ENCODE measurements at places on chromosomes 12 and 14. TPM values are rescaled to one million over a fixed set of nuclear protein-coding genes. Genes with fewer than 3 reads are reported as not detected.

PPP1R1A gene
- total RNA-seq = not detected

GRCh38 chr12:130968611-130969010 lies 14.9 kb downstream of the ADGRD1 start:
- no peak for DNase-seq

DNA sequence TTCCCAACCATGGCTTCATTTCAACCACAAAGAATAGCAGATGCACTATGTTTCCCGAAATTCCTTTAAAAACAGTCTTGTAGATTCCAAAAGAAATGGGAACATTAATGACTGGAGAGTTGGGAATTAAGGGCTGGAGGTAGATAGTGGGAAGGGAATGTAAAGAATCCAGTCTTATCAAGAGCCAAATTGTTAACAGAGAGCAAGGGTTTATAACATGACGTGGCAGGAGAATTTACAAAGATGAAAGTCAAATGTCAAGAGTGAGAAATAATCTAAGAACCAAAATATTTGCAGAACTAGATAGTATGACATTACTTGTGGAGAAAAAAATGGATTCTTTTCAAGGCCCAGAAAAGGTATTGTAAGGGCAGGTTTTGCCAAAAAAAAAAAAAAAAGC lies 200.9 kb downstream of the GRIN2B start:
- DNase-seq = no peak

ZFHX2 gene
- 0.05 TPM for total RNA-seq

ETFRF1 gene
- 49.3 TPM for total RNA-seq

ASCL1 gene
- not detected for total RNA-seq

DNA sequence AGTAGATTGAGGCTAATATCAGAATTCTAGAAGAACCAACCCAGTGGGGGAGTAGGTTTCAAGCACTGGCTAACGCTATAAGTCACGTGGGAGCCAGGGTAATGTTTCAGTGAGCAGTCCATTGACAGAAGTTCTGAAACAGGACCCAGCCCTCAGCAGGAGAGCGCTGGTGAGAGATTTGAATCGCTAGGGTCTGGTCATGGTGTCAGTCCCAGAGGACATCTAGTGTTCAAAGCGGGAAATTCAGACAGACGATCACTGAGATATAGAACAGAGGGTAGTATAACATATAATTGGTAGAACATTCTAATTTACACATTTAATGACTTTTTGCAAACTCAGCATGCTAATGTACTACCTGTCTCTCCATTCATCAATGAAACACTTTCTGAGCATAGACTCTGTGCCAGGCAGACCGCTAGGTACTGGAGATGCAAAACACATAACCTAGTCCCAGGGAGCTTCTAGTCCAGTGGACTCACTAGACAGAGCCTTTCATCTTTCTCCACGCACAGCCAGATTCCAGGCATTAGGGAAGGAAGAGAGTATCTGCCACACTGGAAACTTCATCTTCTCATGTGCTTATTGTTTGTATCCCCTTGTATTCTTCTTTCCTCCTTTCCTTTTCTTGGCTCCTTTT lies 35.4 kb upstream of the RNASE3 start:
- DNase-seq = peak; percentile 60

- DNase-seq = no peak
Measured at GRCh38 chr12:110424237-110424636, 20.7 kb upstream of the ANAPC7 start.

- DNase-seq = no peak
Measured at GRCh38 chr12:94677778-94678177, 27.4 kb upstream of the TMCC3 start.

GPRC5D gene
- not detected for total RNA-seq

C3AR1 gene
- total RNA-seq = 0.47 TPM

- peak; percentile 65 for DNase-seq
Measured at GRCh38 chr12:58026426-58026825, 85.1 kb downstream of the ATP23 start.
